ENCODE measurements at places on chromosomes 1 and 21.

DNA sequence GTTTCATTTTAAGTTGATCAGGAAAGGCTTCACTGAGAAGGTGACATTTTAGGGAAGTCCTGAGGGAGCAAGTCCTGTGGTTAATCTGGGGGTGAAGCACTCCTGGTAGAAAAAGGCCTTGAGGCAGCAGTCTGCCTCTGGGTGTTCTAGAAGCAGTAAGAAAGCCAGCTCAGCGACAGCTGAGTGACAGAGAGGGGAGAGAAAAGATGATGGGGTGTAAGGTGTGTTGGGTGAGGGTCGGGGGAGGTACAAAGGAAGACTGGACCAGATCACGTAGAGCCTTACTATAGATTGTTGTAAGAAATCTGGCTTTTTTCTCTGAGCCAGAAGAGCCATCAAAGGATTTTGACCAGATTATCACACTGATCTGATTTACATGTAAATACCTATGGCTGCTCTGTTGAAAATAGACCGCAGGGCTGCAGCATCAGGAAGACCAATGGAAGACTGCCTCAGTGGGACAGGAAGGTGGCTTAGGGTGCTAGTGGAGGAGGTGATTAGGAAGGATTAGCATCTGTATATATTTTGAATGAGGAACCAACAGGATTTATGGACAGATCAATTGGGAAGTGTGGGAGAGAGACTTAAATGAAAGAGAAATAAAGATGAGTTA, 131.2 kb downstream of the CDC7 start:
- DNase-seq: no peak

DNA sequence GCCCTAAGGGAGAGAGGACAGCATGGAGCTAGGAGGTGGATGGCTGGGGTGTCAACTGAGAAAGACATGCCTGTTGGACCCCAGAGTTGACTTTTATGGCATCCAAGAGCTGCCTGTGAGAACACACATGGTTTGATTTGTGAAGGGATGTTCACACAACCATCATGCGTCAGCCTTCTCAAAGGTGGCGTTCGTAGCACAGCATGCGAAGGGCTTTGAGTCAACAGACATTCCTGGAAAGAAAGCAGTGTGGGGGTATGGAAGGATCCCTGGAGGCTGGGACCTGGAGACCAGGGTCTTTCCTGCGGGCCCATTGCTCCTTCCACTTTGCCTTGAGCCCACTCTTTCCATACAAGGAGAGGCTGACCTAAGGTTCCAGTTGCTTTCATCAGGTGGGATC, 6.4 kb upstream of the WNT3A start:
- no peak for DNase-seq

DNA sequence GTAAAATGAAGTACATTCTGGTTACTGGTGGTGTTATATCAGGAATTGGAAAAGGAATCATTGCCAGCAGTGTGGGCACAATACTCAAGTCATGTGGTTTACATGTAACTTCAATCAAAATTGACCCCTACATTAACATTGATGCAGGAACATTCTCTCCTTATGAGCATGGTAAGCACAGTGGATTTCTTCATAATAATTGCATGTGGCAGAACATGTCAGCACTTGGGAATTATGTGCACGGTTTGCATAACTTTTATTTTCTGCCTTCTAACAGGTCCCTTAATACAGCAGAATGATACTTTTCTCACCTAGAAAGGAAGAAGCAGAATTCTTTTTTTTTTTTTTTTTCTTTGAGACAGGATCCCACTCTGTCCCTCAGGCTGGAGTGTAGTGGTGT, 3.8 kb downstream of the CTPS1 start:
- DNase-seq: no peak

GRCh38 chr1:63797056-63797726, 23.4 kb downstream of the ROR1 start:
- no peak for DNase-seq

DNA sequence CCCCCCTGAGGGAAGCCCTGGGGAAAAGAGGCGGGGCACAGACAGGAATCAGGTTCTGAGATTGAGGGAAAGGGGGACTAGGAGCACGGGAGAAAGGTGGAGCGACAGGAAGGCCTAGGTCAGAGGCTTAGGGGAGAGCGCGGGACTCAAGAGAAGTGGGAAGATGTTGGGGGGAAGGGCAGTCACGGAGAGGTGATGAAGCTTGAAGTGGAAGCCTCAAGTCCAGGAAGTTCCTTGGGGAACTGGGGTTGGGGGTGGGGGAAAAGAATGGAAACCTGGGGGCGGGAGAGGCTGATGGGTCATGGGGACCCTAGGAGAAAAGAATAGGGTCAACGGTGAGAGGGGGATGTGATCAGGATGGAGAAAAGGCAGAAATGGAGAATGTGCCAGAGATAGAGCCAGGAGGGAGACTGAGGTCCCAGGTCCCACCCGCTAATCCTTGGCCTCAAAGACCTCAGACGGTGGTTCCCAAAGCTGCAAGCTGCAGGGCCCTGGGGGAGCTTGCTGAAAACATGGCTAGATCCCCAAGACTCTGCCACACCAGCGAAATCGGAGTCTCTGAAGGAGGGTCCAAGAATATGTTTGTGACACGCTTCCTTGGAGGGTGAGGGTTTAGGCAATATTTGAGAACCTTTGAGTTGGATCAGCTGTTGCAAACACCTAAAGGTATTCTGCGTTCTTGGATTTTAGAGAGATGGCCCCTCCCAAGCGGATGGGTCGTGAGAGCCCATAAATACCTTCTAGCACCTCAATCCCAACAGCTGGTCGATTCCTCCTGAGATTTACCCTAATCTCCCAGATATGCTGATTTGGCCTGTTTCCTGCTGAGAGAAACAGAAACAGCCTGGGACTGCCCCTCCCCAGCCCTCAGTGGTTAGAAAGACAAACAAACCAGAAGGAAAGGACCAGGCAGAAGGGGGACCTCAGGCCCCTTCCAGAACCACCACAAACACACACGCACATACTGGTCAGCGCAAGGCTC, 3.6 kb downstream of the C1orf232 start:
- no peak for DNase-seq

GRCh38 chr1:117653732-117654492, 48.1 kb downstream of the TENT5C start:
- no peak for DNase-seq

GRCh38 chr1:27116697-27117096, 38.2 kb downstream of the SLC9A1 start:
- DNase-seq: no peak

- DNase-seq: no peak
Measured at GRCh38 chr21:34973685-34974084, 75.4 kb downstream of the RUNX1 start.

DNA sequence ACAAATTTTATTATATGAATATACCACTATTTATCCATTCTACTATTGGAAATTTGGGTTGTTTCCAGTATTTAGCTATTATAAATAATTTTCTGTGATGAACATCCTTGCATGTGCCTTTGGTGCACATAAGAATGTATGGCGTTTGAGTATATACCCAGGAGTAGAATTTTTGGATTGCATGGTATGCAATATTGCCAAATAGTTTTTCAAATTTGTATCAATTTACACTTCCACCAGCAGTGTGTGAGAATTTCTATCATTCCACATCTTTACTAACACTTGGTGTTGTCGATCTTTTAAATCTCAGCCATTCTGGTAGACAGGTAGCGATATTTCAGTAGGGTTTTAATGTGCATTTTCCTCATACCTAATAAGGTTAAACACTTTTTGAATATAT, 9.2 kb upstream of the FNBP1L start:
- no peak for DNase-seq

- no peak for DNase-seq
Measured at GRCh38 chr1:64005801-64006200, 197.6 kb upstream of the UBE2U start.

DNA sequence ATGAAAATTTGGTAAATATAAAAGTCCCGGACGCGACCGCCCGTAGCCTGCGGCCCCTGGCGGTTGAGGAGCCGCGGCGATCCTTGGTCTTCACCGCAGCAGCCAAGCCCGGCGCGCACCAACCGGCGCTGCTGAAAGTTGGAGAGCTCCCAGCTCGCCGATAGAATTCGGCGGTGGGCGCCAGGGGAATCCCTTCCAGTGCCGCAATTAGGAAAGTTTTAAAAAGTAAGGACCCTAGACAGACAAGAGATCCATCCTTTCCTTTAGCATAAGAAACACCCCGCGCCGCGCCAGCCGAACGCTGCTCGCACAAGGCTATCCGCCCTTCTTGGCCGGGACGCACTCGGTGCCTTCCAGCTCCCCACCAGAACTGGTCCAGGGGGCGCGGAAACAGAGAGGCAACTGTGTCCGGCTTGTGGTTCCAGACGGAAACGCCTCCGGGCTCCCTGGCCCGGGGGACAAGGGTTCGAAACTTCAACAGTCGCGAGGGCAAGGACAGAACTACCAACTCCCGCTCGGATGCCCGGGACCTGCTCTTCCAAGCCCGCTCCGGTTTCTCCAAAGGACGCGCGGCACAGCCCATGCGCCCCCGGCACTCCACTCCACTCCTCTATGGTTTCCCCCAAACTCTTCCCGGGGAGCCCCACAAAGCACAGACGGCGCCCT, 1.7 kb downstream of the FAM78B start:
- no peak for DNase-seq

- no peak for DNase-seq
Measured at GRCh38 chr1:179178183-179178582, 51.3 kb downstream of the ABL2 start.

GRCh38 chr21:31395268-31395667, 51.2 kb upstream of the TIAM1 start:
- DNase-seq: no peak

- DNase-seq: no peak
Measured at GRCh38 chr1:227776331-227776771, 39.1 kb upstream of the PRSS38 start.

GRCh38 chr1:201530741-201531531, 8.0 kb upstream of the NAV1 start:
- no peak for DNase-seq

GRCh38 chr1:52209429-52209828, 67.5 kb downstream of the ZFYVE9 start:
- DNase-seq: no peak

- DNase-seq: no peak
Measured at GRCh38 chr1:198640174-198640573, 1.3 kb downstream of the PTPRC start.

GRCh38 chr1:183443466-183443865, 25.3 kb upstream of the NMNAT2 start:
- DNase-seq: no peak

- no peak for DNase-seq
Measured at GRCh38 chr1:236472850-236473788, 50.7 kb upstream of the LGALS8 start.

- DNase-seq: no peak
Measured at GRCh38 chr1:167268347-167268787, 47.7 kb downstream of the POU2F1 start.
